ENCODE measurements at places on chromosomes 7 and 10.
A peak's percentile ranks its signal among the peaks of the same experiment; 100 is the strongest.

- no peak for DNase-seq
Observed at GRCh38 chr10:74969093-74969492, 142.4 kb upstream of the SAMD8 start.

DNA sequence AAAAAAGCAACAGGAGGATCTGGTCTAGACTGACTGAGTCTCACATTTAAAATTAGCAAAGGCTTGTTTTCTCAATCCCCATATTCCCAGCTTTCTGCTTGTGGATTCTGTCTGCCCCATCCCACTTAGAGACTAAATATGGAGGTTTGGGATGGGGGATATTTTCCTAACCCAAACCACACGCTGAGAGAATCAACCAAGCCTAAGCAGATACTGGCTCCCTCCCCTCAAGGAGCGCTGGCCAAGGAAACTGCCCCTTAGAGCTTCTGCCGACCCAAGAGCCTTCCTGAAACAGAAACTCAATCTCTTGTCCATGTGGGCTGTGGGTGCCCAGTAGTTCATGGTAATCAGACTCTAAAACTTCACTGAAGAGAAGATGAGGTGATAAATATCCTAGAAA, 3.9 kb downstream of the FFAR4 start:
- no peak for DNase-seq

DNA sequence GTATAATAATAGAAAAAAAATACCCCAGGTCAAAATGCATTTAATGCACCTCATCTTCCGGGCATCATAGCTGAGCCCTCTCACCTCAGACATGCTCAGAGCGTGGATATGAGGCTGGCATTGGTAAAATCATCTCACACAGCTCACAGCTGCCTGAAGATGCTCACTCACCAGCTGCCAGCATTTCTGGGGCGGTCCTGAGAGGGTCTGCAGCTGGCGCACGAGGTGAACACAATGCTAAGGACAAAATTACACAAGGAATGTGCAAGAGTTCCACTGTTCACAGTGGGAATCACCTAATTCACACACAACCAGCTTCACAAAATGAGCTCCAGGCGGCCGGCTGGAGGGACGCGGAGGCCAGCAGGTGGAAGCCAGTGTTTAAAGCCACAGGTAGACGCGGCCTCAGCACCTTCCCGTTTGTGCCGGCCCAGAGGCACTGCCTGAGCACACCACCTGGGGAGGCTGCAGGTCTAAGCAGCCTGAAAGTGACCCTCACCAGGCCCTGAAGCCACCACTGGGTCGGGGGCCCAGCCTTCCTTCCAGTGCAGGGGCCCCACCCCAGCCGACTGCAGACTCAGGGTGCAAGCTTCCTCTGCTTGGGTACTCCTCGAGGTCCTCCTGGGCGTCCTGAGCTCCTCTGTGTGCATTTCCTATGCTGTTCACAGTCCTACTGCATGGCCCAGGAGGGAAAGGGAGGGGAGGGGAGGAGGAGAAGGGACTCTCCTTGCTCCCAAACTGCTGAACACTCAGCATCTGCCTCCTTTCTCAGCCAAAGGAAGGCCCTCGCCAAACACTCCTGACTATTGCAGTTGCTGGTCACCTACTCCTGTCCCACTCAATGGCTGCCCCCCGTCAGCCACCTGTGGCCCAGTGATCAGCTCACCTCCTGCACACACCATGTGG, 61.2 kb upstream of the FAM20C start:
- no peak for DNase-seq

GRCh38 chr7:22833957-22834356, 11.3 kb upstream of the TOMM7 start:
- DNase-seq = no peak

DNA sequence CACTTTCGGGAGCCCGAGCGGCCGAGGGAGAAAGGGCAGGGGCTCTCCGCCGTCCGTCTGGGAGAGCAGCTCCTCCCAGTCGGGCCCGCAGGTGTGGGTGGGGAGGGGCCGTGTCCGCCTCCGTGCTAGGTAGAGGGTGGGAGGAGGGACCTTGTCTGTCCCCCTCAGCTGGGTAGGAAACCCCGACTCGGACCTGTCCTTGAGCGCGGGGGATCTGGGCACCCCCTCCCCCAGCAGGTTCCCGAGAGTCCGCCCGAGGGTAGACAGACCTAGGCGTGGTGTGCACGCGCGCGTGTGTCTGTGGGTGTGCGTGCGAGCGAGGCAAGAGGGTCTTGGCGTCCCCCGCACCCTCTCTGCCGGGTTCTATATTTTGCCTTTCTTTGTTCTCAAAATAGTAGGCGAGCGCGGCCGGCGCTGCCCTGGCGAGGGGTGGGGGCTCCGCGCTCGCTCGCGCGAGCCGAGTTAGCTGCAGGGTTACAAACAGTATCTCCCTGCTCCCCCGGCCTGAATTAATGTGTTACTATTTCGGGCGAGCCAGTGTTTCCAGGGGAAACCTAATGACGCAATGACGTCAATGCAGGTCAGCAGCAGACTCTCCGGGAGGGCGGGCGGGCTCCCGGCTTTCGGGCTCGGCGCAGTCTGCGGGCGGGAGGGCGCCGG, 73.9 kb upstream of the LEP start:
- peak; percentile 83 for DNase-seq

GRCh38 chr10:68145705-68146104, 36.4 kb downstream of the MYPN start:
- no peak for DNase-seq

- no peak for DNase-seq
Observed at GRCh38 chr7:55140221-55140940, 121.6 kb downstream of the EGFR start.

GRCh38 chr7:106460792-106461254, 176.0 kb upstream of the NAMPT start:
- peak; percentile 90 for DNase-seq

GRCh38 chr10:62075414-62075813, 173.9 kb downstream of the ARID5B start:
- no peak for DNase-seq

- DNase-seq = no peak
Observed at GRCh38 chr10:95257849-95258248, 33.0 kb downstream of the PDLIM1 start.

DNA sequence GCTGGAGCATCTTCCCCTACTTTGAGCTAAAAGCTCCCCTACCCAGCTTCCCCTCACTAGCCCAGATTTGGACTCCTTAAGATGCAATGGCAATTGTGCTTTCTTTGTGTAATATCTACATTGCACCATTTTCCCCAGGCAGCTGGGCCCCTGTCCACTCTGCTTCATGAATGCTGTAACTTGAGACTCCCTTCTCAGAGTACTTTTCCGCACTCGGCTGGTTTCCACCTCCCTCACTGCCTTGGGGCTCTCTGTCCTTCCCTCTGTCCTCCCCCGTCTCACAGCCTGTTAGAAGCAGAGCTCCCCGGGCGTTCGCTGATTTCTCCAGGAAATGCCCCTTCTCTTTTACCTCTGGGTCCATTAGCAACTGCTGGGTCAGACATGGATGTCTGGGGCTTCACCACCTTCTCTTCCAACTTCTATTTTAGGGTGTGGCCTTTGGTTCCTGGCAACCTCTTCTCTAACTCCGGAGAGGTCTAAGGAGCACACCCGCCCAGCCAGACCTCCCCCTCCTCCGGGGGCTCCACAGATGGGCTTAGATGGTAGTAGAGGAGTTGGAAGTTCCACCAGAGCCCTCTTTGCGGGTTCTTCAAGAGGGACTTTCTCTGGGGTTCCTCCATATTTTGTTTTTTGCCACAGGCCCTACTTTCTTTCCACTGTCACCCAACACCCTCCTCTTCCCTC, 2.9 kb upstream of the TMEM72 start:
- peak; percentile 82 for DNase-seq

DNA sequence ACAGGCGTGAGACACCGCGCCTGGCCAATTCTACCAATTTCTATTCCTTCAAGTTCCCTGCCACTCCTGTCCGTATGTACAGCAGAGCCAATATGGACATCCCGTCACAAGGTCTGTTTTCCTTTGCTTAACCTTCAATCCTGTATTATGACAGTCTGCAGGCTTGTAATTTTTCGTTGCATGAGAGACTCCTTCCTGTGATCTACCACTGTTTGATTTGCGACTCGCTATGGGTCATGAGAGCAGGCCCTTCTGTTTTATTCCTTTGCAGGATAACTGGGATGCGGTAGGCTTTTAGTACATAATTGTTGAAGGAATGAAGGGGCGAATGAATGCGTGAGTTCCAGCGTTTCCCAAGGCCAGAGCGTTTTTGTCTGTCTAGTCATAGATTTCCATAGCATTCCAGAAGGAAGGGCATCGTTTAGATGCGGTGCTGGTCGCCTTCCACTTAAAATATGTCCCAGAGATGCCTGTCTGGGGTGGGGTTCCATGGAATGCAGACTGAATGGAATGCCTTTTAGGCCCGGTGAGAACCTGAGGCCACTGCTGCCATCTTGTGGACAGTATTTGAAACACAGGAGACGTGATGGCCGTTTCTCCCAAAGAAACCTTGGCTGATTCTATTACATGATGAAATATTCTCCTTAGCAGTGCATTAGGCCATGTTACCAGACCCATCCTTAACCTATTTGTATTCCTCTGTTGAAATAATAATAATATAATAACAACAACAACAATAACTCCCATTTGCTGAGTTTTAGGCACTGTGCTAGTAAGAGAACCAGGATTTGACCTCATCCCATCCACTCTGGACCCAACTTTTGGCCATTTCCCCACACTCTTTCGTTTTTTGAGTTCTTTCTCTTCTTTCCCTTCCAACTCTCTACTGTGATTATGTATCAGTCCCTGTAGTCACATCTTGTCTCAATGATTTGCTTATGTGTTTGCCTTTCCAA, 193.2 kb downstream of the MYOF start:
- peak; percentile 83 for DNase-seq

DNA sequence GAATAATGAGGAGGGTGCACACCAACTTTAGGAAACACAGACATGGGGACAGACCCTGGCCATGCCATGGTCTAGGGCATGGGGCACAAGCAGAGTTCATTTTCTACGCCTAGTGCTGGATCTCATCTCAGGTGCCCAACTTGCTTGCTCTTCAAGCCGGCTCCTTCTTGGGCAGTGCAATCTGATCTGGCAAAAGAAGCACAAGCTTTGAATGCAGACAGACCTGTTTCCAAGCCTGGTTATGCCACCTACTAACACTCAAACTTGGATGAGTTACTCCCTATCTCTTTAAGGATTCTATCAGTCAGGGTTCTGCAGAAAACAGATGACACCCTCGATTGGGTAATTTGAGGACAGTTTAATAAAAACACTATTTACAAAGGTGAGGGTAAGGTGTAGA, 34.9 kb upstream of the WAPL start:
- no peak for DNase-seq

DNA sequence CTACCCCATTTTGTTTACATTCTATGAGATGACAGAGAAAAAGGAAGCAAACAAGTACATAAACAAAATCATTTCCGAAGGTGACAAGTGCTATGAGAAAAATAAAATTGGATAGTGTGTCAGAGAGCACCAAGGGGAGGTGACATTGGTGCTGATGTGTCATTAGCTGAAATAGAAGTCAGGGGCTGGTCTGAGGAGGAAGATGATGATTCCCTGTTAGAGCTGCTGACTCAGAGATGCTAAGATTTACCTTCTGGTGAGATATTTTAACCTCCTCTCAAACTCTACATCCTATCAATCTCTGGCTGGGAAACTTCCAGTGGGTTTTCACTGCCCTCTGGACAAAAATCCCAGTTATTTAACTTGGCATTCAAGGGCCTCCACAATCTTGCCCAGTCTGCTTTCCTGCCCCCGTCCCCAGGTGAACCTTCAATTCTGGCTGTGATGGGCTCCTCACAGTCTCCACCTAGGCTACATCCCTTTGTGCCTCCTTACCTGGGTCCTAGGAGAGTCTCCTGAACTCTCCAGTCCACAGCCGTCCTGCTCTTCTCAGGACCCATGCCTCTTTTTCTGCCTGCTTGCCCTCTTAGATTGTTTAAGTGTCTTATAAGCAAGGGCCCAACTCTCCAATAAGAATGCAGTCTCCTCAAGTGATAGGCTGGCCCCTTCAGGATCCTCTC, 26.6 kb downstream of the DUSP5 start:
- DNase-seq = no peak

All from M059J (cell line).